ENCODE measurements at places on chromosomes 2 and 18. TPM values are rescaled to one million over a fixed set of nuclear protein-coding genes. Genes with fewer than 3 reads are reported as not detected.

The KCNE4 gene
- total RNA-seq: not detected

The DCDC2C gene
- not detected for total RNA-seq

The HOXD11 gene
- not detected for total RNA-seq

The LTBP1 gene
- 27.4 TPM for total RNA-seq

The VSNL1 gene
- 32.8 TPM for total RNA-seq

The SPC25 gene
- 13.9 TPM for total RNA-seq

The EVA1A gene
- 7.4 TPM for total RNA-seq

The EFHD1 gene
- total RNA-seq: 3.8 TPM

The EDAR gene
- total RNA-seq: 0.03 TPM

The CAD gene
- total RNA-seq: 73.7 TPM

Data from H7 (cell line).